ENCODE measurements at places on chromosomes 3 and 15.

DNA sequence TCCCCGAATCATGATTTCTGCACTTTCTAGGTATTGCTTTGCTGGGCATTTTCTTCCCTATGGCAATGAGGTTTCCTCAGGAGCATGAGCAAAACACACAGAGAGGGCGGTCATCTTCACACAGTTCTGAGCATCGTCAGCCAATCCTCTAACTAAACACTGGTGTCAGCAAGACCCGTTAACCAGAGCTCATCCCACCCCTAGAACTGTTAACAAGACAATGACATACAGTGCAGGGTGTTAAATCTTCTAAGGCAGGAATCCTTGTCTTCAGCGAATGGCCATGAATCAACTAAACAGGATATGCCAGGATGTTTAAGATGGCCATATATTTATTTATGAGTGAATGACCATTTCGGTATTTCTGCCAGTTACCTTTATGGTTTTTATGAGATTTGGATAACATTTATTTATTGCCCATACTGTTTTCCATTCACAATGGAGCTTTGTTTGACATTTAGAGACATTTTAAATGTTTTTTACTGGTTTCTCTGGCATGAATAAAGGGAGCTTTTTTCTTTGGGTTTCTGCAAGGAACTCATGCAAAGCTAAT, 411.5 kb upstream of the PROK2 start:
- DNase-seq = no peak

DNA sequence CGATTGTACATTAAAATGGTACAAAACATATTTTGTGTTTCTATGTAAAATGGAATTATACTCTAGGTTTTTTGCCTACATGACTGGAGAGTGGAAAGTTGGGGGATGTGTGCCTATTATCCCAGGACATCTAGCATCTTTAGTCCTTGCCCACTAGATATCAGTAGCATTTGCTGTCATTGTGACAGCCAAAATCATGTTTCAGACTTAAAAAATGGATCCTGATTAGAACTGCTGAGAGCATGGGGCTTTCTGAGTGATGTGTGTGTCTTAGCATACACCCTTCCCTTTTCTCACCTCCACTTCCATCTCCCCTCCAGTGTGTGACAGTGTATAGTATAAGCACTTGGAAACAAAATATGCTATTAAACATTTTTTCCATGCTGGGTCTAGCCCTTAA, 13.3 kb downstream of the ARMC8 start:
- no peak for DNase-seq

DNA sequence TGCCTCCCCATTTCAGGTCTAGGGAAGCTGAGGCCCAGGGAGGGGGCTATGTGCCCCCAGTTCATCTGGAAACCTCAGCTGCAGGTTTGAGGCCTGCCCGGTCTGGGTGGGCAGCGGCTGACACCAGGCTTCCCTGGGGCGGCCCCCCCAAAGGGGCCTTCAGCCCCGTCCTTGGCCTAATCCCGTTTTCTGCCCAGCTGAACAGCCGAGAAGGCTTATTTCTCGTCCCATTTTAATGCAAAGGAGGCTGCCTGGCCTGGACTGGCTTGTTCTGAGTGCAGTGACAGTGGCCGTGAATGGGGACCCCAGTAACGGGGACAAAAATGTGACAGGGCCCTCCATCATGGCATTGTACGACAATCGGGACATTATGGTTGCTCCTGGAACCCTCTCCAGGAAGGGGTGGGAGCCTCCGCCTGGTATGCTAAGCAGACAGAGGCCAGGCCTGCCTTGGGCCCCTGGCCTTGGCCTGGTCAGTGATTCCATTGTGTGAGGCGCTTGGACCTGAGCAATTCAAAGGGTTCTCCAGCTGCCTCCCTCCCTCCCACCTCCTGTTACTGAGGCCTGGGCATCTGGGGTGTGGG, 93.9 kb downstream of the WNT7A start:
- DNase-seq = no peak

DNA sequence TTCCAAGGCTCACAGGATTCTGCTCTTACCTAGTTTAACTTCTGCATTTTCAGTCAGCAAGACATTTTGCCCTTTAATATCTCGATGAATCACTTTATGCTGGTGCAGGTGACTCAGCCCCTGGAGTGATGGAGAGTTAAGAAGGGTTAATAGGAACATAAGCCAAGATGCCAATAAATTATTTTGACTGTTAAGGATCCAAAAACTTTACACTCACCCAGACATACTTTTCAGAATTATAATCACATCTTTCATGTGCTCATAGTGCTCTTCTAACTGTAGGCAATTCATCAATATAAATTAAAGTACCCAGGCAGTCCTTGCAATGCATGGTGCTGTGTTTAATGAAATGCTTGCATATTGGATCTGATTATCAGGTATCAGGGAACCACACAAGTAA, 164.1 kb upstream of the SLC2A2 start:
- DNase-seq = no peak

DNA sequence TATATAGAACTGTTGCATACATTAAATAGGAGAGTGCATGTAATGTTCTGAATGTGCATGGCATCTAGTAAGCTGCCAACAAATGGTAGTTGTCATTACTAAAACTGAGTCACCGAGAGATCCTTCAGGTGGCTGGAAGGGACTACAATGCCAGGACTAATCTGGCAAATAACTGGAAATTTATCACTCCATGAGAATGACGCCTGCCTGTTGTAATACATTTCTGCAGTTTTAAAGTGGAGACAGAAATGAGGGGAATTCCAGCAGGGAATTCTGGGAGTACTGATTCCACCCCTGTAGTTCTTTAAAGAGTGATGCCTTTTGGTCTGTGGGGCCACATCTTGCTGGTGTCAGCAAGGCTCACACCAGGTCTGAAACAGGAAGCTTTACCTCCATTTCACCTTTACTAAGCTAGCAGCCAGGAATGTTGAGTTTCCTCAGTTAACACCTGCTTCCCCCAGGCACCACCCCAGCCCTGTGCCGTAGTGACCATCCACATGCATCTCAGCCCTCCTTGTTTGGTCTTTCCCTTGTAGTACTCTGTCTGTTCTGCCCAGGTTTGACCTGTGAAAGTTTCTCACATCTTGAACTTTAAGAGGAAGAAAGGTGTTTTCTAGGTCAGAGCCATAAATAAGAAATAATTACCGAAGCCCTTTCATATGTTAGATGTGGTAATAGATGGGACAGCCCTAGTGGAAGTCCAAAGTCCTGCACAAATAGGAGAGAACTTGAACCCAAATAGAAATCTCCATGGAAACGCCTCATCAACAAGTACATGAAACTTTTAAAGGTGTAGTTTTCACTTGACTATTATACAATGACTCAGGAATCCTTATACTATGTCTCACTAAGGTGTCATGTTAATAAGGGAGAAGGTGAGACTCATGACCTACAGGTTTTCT, 56.7 kb upstream of the LMOD3 start:
- DNase-seq = no peak

DNA sequence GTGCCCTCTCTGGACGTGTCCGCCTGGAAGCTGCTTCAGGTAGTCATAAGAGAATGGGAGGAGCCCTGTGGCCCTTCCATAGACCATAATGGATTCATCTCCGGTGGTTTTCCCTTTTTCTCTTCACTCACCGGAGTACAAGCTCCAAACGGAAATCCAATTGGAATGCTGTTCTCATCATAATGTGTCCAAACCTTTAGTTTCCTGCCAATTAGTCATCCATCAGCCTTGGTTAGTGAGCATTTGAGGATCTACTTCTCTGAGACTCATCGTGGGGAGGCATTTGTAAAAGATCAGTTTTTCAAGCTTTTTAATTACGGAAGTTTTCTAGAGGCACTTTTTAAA, 34.9 kb downstream of the ABHD2 start:
- no peak for DNase-seq

- DNase-seq = no peak
Observed at GRCh38 chr15:51314391-51315337, 23.7 kb downstream of the CYP19A1 start.

DNA sequence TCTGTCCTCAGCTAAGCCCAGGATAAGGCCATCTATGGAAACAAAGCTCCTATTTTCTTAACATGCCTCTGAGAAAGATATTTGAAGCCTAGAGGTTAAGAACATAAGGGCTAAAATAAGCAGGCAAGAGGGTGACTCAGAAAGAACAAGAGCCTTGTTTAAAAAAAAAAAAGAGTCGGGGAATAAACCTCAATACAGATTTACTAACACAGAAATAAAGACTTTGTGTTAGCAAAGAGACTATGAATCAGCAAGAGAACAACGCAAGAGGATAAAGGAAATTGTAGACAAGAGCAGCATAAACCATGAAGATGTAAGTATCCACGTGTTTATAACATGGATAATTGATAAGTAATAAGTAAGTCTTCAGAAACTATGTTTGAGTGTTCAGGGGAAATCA, 36.0 kb downstream of the RAB27A start:
- DNase-seq = no peak

DNA sequence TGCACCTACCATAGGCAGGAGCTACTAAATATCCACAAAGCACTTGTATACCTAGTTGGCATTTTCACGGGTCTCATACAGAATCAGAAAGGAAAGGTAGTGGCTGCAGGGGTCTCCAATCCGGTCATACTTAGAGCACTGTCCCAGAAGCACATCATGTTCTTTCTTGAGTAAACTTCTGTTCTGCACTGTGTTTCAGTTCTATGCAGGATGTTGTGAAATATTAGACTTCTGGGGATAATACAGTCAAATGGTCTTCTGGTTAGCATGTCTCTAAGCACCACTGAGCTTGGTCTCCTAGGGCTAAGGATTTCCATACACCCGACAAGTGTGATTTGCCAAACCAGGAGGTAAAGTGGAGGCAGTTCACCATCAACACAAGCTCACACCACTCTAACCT, 27.9 kb downstream of the MINDY4B start:
- DNase-seq = no peak

GRCh38 chr3:97430601-97431000, 334.0 kb upstream of the ARL6 start:
- DNase-seq = no peak

GRCh38 chr3:157755233-157755632, 252.0 kb upstream of the VEPH1 start:
- no peak for DNase-seq

DNA sequence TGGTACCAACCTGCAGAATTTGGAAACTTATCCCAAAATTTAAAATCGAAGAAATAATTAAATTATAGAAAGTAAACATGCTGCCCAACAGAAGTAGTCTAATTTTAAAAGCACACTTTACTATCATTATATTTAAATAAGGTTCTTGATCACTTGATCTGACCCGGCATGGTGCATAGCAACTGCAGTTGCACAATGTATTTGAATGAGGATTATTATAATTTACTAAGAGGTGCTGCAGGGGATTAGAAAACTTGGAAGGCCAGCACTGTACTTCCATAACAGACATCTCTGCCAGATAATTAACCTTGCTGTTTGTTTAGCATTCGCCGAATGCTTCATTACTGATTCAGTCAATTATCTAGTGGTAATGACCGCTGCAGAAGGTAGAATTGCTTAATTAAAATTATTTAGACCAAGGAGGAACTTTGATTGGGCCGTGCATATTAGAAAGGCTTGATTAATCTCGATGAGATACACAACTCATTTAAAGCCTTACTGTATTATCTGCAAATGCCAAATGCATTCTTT, 971.6 kb downstream of the ZPLD1 start:
- no peak for DNase-seq

DNA sequence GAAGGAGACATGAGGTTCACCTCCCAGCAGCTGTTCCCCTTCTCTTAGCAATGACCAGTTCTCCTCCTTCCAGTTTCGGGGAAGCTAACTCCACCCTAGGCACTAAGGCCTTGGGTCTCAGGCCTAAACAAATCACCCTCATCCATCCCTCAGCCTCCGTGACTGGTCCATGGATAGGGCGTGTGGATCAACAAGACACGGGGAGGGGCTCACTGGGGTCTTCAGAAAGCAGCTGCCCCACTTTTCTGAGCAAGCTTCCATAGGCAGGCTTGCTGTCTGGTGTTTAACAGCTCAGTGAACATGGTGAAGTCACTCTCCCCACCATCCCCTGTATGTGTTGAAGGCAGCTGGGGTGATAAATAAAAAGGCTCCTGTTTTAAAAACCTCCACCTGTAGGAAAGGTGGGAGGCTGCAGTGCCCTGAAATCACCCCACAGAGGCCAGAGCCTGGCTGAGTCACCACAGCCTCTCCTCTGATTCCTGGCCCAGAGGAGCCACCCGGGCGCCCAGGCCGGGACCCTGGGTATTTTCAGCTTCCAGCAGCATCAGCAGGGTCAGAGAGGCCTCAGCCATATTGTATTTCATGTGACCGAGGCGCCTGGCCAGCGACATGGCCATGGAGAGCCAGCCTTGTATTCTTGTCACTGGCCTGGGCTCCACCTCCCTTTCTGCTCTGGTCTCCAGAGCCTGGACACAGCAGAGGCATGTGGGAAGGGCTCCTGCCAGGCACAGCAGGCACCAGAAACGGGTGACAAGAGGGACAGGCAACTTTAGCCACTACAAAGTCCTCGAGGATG, 60.3 kb upstream of the HERC1 start:
- no peak for DNase-seq

GRCh38 chr15:51129535-51130188, 35.0 kb upstream of the TNFAIP8L3 start:
- no peak for DNase-seq

DNA sequence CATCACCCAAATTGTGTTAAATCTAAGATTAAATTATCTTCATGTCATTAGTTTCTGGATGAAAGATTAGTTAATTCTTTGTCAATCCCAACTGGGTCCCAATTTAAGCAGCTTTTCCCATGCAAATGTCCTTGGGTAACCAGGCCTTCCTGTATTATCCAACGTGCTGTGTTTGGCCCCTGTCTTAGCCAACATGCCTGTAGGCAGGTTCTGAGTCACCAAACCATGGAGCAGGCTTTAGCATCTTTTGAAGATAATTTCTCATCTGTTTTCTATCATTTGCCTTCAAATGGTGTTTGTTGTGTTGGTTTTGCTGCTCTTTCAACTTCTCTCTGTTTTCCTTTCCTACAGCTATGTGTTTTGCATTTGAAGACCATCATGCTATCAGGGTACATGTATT, 216.2 kb downstream of the ITPR1 start:
- DNase-seq = no peak

GRCh38 chr3:4749567-4750002, 229.7 kb upstream of the BHLHE40 start:
- no peak for DNase-seq

- no peak for DNase-seq
Observed at GRCh38 chr3:24854748-24855147, 360.1 kb upstream of the THRB start.

DNA sequence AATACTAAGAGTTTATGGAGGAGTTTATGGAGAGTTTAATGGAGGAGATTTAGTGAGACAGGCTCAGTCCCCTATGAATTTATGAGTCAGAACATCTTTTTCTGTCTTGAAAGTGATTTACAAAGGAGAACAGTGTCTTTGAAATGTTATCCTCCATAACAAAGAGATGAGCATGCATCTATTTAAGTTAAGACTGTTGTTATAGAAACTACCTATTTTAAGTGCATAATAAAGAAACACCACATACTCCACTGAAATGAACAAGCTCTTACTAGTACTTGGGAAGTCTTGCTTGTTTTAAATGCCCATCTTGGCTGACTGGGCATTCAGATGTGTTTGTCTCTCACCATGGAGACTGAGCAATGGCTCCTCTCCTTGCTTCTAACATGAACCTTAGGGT, 118.7 kb upstream of the ACP3 start:
- DNase-seq = no peak

DNA sequence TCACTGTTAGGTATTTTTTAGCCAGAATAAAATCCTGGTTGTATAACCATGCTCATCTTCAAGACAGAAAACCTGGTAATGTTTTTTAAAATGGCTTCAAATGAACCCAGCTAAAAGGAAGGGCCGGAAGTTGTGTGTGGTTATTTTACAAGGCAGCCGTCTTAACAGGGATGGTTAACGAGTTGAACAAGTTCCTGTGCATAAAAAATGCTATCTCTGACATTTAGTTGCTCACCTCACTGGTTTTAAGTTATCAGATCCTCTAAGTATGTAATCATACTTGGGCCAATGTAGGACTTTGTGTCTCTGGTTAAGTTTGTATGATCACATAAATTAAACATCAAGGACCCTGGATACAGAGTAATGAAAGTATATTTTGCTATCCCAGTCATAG, 2.1 kb downstream of the ATP11B start:
- peak; percentile 44 for DNase-seq
